ENCODE measurements at places on chromosomes 4 and X.

DNA sequence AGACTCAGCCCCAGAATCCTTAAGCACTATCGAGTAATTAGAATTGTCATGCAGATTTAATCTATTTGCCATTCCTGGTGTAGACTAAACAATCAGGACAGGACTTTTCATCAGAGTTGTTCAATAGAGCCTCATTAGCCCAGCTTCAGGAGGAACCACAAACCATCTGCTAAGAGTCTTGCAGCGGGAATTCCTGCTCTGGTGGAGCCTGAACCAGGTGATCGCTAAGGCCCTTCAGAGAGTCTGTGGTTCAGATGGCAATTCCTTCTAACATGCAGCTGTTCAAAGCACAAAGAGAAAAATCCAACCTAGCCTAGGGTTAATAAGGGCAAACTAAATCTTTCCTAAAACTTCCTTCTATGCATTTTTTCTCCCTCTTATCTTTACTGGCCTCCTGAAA is 119.1 kb upstream of the CPEB2 start:
- no peak for DNase-seq

GRCh38 chr4:46388857-46389256 is 1.1 kb downstream of the GABRA2 start:
- DNase-seq, result no peak

- no peak for DNase-seq
These were observed at the start of gene PAK3 for GRCh38 chrX:111095974-111096895. Gene PAK3 (plus strand): TSS chrX:111096191. CDS start chrX:111123104, 26,913 bp downstream.

GRCh38 chrX:100591256-100592051 is 6.7 kb downstream of the TNMD start:
- no peak for DNase-seq

DNA sequence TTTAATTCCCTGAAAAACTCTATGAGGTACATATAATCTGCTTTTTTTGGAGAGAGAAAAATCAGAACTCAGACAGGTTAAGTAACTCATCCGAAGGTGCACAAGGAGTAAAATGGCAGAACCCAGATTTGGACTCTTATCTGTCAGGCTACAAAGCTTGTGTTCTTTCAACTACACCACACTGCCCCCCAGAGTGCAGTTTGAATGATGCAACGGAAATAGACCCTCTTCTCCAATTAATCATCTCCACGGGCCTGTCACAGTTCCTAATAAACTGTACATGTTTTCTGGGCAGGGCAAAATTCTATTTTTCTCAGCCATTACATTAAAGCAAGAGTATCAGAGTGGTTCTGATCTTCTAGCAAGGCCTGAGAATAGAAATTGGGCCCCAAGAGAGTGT is 35.3 kb upstream of the DCX start:
- DNase-seq, result no peak

GRCh38 chr4:156475322-156475721 is 496.3 kb downstream of the PDGFC start:
- no peak for DNase-seq

DNA sequence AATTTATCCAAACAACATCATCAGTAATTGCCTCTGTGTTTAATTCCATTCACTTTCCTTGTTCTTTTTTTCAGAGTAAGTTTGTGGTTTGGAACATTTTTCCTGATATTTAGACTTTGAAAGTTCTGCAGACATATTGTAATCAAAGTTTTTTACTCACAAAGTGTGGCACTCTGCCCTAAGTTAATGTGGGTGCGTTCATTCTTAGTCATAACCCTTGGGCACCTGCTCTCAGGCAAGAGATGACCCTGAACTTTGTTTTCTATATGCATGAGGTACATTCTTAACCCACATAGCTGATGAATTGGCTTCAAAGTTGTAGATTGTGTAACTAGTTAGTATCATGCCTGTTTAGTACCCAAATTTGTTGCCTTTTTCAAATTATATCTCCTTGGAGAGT is 424.3 kb downstream of the GRXCR1 start:
- DNase-seq, result no peak

GRCh38 chrX:155061760-155062159 is 9.2 kb downstream of the CMC4 start:
- no peak for DNase-seq

DNA sequence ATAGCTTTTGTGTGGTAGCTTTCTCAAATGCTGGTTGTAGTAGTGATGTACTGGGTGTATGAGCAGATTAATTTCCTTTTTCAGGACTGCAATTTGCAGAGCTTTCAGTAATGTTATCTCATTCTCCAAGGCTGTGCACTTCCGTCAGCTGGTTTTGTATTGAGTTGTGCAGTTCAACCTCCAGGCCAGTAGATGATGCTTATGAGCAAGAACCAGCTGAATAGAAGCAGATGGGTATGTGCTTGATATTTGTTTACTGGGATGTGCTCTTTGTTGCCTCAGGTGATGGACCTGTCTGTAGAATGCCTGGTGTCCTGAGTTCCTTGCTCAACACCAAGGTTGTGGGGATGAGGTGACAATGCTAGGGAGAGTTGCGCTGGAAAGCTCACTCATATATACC is 462.8 kb downstream of the PCDH18 start:
- no peak for DNase-seq

DNA sequence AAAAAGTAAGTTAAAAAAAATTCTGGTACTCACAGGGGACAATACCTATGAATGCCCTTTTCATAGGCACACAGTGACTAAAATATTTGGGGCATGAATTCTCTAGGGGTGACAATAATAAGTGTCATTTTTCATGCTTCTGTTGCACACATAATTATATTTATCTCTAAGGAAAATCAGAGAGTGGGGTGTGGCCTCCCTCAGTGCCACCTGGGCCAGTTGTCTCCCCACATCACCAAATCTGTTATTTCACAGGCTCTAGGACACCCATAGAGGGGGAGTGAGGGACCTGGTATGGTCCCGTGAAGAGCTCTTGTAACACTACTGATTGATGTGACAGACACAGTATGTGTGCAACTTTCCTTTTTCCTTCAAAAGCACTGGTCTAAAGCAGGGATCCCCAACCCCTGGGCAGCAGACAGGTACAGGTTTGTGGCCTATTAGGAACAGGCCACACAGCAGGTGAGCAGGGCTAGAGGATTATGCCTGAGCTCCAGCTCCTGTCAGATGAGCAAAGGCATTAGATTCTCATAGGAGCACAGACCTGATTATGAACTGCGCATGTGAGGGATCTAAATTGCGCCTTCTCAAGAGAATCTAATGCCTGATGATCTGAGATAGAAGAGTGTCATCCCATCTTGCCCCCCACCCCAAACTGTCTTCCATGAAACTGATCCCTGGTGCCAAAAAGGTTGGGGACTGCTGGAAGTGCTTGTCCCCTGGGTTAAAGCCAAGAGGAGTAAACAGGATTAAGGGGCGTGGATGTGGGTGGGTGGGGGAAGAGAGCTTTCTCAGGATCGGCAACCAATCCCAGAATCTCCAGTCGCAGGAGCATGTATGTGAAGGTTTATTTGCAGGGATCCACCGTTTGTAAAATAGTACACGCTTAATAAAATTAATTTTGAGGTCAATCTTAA is 856 bp downstream of the SLC9B1 start:
- no peak for DNase-seq

DNA sequence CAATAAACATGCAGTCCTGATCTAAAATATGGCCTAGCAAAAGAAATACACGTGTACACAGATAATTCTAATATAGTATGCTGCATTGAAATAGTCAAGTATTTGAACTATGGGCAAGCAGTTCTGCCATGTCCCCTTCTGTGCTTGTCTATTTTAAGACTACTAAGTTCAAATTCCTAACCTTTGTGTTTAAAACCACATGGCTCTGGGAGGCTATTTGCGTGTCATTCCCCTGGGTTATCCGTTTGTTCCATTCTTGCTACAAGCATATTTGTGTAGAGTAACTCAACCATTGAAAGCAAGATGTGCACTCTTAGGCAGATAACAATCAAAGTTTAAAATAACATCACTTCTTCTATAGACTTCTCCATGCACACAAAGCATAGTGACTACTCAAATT is 25.4 kb upstream of the TBC1D1 start:
- DNase-seq, result no peak

DNA sequence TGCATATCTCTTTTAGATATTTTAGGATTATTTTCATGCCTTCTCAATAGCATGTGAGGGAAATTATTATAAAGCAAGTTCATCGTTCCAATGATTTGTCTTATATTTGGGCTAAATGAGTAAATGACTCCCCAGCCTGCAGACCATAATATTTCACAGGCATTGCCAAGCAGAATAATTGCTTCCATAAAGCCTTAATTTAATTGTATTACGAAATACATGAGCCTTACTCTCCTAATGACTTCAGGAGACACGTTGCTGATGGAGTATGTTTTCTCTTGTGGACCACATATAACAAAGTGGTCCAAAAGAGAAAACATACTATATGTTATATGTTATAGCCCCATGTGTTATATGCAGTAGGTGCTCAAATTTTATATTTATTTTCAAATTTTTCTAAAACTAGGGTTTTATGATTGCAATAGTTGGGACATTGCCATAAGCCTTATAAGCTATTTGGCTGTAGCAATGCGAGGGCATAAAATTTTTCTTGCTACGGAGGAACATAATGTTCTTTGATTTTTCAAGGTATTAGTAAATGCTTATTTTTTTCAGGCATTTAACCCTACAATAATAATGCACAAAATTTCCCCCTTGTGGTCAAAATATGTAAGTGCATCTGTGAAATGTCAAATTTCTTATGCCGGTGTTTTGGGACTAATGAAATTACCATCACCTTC is 26.2 kb upstream of the TMPRSS11D start:
- DNase-seq, result no peak

- DNase-seq, result no peak
These were observed 26.2 kb downstream of the FBXW7 start for GRCh38 chr4:152509595-152510225.

DNA sequence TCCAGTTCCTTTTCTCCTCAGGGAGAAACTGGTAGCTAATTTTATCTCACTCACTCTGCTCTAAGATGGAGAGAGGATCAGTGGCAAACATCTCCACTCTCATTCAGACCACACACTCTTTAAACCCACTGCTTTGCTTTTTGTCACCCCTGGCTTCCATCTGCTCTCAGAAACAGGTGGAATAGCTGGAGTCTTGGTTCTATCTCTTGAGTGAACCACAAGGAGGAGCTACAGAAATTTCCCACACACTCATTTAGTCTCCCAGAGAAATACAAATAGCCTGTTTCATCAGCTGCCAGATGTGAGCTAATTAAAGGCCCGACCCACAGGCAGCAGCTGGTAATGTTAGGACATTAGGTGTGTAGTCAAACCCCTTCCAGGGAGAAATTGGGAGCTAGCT is 96.6 kb downstream of the STPG2 start:
- no peak for DNase-seq

DNA sequence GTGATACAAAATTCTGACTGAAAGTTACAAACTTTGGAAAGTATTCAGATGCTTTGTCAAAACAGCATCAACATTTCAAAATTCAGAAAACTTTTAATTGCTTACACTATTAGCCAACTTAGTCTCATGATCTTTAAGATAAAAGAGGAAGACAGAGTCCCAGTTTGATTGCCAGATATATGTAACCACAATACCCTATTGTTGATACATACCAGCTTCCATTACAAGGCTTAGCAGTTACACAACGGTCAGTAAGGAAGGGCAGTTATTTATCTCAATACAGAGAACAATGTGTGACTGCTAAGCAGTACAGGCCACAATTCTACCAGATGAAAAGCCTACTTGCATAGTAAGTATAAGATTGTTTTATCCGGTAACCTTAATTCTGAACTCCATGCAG is 138.4 kb downstream of the SPANXN3 start:
- DNase-seq, result no peak

GRCh38 chr4:138162259-138162658 is 79.9 kb downstream of the SLC7A11 start:
- no peak for DNase-seq

DNA sequence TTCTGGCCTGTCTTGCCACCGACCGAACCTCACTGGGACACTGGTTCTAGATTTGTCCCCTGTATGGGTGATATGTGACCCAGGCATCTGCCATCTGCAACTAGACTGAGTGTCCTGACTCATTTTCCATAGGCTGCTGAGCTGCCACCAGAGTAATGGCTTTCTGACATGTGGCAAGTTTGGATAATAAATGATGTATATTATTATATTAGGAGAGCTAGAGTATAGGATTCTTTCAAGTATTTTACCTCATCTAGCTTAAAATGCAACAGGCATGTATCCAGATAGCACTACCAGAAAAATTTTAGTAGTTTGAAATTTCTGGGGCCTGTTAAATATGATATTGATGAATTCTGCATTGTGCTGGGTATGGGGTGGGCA is 15.8 kb upstream of the PGRMC2 start:
- DNase-seq, result no peak

- DNase-seq, result no peak
These were observed 22.8 kb downstream of the BCOR start for GRCh38 chrX:40074959-40075332.

DNA sequence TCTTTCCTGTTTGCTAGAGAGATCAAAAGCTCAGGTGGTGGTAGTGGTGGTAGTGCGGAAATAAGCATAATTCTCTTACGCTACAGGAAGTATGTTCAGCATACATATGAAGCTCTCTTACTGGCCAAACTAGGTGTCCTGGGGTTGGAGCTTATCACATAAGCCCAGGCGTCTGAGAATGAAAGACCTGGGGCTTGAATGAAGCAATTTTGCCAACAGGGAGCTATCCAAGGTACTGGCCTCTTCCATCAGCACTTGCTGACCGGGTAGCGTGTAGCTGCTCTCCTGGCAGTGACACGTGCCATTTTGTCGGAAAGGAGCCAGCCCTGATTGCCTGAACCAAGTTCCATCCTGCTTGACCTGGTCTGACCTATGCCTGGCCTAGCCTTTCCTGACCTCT is 65.9 kb upstream of the HPF1 start:
- no peak for DNase-seq

- no peak for DNase-seq
These were observed 38.8 kb downstream of the MSN start for GRCh38 chrX:65706041-65706828.

- DNase-seq, result no peak
These were observed 98.3 kb upstream of the NWD2 start for GRCh38 chr4:37146260-37146659.

DNA sequence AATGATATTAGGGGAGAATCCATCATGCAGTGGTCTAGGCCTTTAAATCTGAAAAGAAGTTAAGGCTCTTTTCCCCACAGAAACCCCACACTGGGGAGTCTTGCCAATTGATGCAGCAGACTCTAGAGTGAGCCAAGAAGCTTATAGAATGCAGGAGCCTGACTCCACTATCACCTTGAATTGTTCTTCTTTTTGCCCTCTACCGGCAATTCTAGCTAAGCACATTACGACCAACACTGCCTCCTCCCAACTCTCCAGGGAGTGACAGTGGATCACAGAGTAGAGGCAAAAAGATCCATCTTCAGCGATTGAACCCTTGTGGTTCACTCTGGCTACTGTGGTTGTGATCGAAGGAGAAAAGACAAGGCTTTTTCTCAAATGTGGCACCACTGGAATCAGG is 331.5 kb downstream of the NKX6-1 start:
- DNase-seq, result no peak

DNA sequence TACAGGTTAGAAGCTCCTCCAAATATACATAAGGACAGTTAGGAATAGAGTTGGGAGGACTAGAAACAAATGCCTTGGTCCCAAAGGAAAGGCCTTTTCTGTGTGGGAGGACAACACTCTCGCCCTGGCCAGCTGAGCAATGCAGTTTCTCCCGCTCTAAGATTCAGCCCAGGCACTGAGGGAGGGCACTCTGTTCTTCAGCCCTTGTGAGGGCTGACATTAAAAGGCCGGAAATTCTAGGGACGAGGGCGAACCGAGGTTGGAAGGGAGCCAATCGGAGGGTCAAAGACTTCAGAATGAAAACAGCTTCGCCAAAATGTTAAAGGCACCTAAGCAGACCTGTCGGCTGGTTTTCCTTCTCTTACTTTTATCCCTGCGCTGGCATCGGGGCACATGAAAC is 2.9 kb upstream of the PTCHD1 start:
- peak; percentile 1 for DNase-seq
